ENCODE measurements at places on chromosomes 16 and 17.

DNA sequence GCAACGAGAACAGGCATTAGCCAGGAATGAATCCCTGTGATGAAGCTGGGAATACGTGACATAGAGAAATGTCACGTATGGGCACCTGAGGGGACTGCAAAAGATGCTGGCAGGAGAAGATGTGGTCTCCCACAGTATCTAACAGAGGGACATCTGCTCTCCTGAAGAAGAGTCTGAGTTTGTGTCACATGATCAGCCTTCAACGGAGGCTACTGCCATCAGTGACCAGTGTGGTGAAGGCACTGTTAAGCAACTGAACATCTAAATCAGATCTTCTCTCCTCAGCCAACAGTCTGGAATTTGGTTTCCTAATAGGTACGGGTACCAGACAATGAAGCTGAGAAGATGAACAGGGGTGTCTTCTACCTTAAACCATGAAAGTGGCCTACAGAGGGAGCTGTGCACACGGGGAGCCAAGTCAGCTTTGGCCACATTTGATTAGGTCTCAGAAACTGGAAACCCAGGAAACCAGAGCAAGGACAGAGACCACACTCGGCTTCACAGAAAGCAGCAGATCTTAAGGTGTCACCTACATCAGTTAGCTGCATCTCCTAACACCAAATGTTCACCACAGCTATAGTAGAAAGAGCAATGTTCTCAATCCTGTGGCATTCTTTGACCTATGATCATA, 41.8 kb downstream of the BRD7 start:
- DNase-seq, result peak; percentile 60

DNA sequence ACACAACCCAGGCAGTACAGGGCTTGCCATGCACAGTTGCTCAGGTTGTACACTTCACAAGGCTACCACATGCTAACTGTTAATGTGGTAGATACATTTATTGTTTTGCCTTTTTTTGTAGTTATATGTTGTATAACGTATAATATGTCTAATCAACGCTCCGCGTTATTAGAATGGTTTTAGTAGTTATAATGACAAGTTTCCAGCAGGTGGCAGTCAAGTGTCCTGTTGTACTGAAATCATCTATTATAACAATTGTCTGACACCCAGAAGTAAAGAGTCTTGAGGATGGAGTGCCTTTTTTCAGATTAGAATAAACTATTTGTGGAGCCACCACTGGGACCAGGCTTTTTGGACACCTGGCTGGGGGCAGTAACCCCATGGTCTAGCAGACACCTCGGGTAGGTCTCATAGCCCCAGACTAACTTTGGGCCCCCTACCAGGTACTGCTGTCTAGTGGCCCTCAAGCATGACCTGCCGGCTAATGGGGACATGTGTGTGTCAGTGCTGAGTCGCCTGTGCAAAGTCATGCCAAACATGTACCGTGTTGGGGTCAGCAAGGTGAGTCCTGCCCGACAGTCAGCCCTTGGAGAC, 32.8 kb downstream of the MYO15A start:
- DNase-seq, result peak; percentile 52

DNA sequence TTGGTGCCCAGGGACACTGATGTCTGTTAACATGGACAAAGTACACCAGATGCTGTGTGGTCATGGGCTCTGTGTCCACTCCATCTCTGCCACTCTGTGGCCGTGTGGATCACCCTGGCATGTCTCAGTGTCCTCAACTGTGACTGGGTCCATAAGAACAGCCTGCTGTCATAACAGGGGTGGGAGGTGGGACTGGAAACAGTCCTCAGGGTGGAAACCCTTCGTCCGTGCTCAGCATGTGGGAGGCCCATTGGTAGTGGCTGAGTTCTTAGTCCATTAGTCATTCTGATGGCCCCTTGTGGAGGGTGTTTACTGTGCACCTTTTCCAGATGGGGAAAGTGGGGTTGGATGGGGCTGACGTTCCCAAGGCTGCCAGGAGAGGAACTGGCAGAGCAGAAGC, 12.8 kb downstream of the FLYWCH2 start:
- DNase-seq, result no peak

DNA sequence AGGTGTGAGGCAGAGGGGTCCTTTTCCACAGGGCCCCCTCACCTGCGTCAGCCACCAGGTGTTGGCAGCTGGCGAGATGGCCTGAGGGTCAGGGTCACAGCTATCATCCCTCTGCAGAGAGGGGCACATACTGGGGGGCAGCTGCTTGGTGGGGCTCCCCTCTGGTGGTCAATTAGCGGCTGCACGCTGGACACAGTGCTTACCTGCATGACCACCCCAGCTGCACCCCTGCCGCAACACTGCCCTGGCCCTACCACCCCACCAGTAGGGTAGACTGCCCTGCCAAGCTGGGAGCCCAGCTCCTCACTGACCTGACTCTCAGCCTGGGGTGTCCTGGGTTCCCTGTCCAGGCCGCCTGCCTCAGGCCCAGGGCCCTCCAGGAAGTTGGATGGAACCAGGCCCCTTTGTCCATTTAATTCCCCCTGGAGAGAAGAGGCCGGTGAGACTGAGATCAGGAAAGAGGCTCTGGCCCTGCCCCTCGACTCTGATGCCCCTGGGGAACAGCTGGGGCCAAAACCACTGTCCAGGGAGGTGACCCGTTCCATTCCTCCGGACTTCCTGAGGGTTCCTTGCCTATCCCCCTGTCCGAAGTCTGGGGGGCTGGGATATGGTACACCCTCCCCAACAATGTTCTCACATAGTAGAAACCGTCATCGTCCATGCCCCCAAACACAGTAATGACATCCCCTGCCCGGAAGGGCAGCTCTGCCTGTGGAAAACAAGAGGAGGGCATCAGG, 23.7 kb downstream of the TSPOAP1 start:
- no peak for DNase-seq

DNA sequence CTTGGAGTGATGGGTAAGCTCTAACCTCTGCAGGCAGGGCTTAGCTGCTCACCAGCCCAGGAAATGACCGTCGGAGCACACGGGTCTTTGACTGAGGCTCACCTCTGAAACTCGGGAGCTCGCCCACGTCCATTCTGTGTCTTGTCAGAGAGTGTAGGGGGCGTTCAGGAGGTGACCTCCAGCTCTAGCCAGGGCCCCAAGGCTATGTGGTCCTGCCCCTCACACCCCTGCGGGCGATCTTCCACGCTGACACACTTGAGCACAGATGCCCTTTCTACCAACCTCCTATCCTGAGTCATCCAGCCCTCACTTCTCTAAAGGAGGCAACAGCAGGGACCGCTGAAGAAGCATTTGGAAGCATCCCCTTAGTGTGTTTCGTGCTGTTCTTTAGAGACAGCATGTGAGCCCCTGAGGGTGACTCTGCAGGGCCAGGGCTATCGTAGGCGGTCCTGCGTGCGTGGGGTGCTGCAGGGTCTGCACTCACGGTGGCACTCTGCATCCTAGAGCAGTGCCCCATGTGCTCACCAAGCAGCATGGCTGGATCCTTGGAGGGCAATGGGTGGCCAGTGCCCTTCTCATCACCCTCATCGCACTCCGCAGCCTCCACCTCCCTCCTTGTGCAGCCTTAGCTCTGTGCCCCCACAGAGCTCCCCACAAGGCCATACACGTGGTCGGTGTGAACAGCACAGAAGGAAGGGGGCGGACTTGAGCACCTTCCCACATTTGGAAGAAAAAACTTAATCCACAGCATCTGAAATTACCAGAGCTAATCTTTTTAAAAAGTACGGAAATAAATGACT, 33.8 kb downstream of the SLC47A1 start:
- no peak for DNase-seq

- no peak for DNase-seq
Measured at GRCh38 chr16:9849697-9850245, 332.5 kb downstream of the GRIN2A start.

All from naive B cell (primary cell).